K562 (cell line): ENCODE measurements at places on chromosomes 12 and 14.

DNA sequence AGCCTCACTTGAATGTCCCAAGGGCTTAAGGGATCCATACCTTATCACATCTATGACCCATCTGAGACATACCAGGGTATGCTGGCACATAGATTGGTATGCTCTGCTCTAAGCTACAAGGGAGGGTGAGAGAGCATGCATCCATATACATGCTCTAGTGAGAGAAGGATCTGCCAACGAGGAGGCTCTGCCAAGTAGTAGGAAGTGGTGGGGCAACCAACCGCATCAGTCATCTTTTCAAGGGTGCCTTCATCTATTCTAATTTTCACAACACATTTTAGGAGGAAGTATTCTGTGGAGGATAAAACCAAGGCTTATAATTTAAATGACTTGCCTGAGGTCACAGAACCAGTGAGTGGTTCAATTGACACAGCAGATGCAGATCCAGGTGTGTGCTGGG lies 6.6 kb upstream of the PPM1A start:
- no peak for DNase-seq

DNA sequence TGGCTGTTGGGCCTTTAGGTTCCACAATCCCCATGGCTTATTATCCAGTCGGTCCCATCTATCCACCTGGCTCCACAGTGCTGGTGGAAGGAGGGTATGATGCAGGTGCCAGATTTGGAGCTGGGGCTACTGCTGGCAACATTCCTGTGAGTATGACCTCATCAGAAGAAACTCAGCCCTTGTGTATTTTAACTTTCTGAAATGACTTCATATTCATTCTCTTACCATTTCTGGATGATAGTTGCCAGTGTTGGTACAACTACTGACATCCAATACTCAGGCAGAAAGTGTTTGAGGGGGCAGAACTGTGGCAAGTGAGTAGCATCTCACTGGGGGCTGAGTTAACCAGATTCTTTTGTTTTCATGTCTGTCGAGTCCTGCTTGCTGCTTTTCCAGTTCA lies 2.3 kb downstream of the DAZAP2 start:
- DNase-seq, result no peak

GRCh38 chr14:98766818-98767217 lies 505.2 kb downstream of the BCL11B start:
- no peak for DNase-seq

- no peak for DNase-seq
Observed at GRCh38 chr12:130083734-130084133, 78.5 kb upstream of the FZD10 start.
